ENCODE measurements at places on chromosomes 11 and 22.

DNA sequence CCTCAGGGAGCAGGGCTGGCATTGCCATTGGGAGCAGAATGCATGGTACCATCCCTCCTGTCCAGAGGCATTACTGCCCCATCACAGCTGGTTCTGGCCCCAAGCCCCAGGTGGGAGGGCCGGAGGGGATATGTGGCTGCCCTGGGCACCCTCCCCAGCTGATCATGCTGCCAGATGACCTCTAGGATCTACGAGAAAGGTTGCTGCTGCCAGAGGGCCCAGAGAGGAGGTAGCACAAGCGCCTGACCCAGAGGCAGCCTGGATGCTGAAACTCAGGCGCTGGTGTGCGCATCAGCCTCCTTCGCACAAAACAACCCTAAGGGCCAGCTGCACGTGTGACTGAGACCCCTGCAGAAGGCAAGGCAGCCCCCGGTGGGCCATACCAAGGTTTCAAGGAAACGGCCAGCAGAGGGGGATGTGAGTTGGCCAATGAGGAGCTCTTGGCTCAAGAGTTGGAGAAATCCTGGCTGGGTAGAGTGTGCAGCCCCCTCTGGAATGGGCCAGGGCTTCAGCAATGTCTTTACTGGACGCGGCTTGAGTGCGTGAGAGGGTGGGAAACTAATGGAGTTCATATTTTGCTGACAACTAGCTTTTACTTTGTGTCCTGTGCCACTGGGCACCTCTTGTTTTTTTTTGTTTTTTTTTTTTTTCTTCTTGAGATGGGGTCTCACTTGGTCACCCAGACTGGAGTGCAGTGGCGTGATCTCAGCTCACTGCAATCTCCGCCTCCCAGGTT is 88.3 kb upstream of the PARVA start:
- peaks cover 4% of the 10 kb centered on the region for H3K4me1 ChIP-seq
- DNase-seq, result no peak
- H3K27ac ChIP-seq, result no peak overlapping the region
- H3K27me3 ChIP-seq, result no peaks in the 10 kb centered on the region
- H3K4me3 ChIP-seq, result no peak overlapping the region

- H3K36me3 ChIP-seq, result peaks cover 46% of the 10 kb centered on the region
- H3K4me1 ChIP-seq, result no peaks in the 10 kb centered on the region
- H3K27ac ChIP-seq, result no peak overlapping the region
- no peaks in the 10 kb centered on the region for H3K27me3 ChIP-seq
Observed at GRCh38 chr11:112097734-112098528, 11.3 kb downstream of the SDHD start.

DNA sequence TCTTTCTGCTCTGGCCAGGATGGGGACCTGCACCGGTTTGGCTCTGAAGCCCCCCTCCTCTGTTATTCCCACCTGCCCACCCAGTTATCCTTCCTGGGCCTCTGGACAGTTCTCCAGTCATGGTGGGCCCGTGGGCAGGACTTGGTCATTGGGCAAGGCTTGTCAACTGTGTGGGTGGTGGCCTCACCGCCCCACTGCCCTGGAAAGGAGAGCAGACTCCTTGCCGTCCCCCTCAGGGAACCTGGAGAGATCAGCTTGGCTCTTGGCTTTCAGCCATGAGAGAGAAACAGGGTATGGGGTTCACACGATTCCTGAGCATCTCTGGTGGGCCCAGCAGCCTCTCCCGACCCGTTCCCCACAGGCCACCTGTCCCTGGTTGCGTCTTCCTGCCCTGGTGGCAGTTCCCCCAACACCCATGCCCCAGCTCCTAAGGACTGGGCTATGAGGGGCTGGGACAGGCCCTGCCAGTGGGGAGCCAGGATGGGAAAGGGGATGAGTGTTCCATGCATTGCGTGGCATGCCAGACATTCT is 92.3 kb downstream of the MORC2 start:
- peak; percentile 36 for DNase-seq
- H3K27ac ChIP-seq, result no peak overlapping the region
- H3K4me1 ChIP-seq, result no peaks in the 10 kb centered on the region
- H3K36me3 ChIP-seq, result no peaks in the 10 kb centered on the region
- no peaks in the 10 kb centered on the region for H3K27me3 ChIP-seq
- H3K4me3 ChIP-seq, result no peak overlapping the region

- H3K4me1 ChIP-seq, result no peaks in the 10 kb centered on the region
- no peak overlapping the region for H3K27ac ChIP-seq
- no peak overlapping the region for H3K4me3 ChIP-seq
- H3K27me3 ChIP-seq, result no peaks in the 10 kb centered on the region
Observed at GRCh38 chr11:16043617-16044016, 312.7 kb downstream of the SOX6 start.

DNA sequence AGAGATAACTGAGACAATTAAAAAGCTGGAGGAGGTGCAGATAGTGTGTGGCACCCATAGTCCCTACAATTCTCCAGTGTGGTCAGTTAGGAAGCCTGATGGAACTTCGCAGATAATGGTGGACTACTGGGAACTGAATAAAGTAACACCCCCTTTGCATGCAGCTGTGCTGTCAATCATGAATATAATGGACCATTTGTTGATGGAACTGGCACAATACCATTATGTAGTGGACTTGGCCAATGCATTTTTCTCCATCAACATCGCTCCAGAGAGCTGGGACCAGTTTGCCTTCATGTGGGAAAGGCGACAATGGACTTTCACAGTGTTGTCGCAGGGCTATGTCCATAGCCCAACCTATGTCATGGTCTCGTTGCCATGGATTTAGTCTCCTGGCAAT is 324.2 kb downstream of the TMEM135 start:
- no peak overlapping the region for H3K27ac ChIP-seq
- no peaks in the 10 kb centered on the region for H3K27me3 ChIP-seq
- H3K36me3 ChIP-seq, result no peaks in the 10 kb centered on the region
- H3K4me1 ChIP-seq, result no peaks in the 10 kb centered on the region
- no peak for DNase-seq
- H3K4me3 ChIP-seq, result no peak overlapping the region

GRCh38 chr11:76365038-76365679 is 15.8 kb downstream of the THAP12 start:
- no peak for DNase-seq
- peaks cover 2% of the 10 kb centered on the region for H3K36me3 ChIP-seq
- peaks cover 10% of the 10 kb centered on the region for H3K4me1 ChIP-seq
- no peak overlapping the region for H3K27ac ChIP-seq
- no peaks in the 10 kb centered on the region for H3K27me3 ChIP-seq
- H3K4me3 ChIP-seq, result no peak overlapping the region

- no peak overlapping the region for H3K27ac ChIP-seq
- no peak overlapping the region for H3K4me3 ChIP-seq
- H3K27me3 ChIP-seq, result peaks cover 11% of the 10 kb centered on the region
- DNase-seq, result no peak
Observed at GRCh38 chr11:69848201-69848600, 29.0 kb upstream of the FGF3 start.

DNA sequence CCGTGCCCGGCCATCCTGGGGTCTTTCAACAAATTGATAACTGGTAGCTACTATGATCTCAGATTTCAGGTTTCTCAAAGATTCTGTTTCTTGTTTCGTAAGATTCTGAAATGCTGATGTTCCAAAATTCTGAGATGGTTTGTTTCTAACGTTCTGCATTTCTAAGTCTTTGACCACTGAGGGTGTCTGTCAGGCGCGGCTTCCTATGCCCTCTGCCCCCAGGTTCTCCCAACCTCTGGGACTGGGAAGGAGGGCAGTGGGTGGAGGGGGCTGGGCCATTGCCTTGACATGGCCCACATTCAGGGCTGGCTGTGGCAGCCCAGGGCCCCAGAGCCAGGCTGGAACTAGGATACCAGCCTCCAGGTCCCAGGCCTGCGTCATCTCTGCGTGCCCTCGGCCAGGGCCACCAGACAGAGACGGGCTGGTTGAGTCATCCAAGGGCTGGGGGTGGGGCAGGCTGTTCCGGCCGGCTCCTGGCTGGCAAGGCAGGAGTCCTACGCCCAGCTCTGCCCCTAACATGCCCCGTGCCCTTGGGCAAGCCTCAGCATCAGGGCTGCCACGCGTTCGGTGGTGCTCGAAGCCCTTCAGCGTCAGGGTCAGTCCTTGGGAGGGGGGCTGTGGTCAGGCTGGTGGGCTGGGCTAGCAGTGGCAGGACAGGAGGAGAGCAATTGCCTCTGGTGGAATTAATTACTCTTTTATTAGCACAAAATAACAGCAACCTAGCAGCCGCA is 5.2 kb downstream of the TMEM134 start:
- H3K4me1 ChIP-seq, result peaks cover 22% of the 10 kb centered on the region
- H3K27ac ChIP-seq, result peak overlapping the region; percentile 92
- no peaks in the 10 kb centered on the region for H3K36me3 ChIP-seq
- DNase-seq, result peak; percentile 88
- H3K4me3 ChIP-seq, result peak overlapping the region; percentile 73
- H3K27me3 ChIP-seq, result no peaks in the 10 kb centered on the region

GRCh38 chr11:1122664-1123002 is 35.1 kb upstream of the MUC5AC start:
- no peak overlapping the region for H3K4me3 ChIP-seq
- no peaks in the 10 kb centered on the region for H3K36me3 ChIP-seq
- peaks cover 19% of the 10 kb centered on the region for H3K27me3 ChIP-seq
- H3K27ac ChIP-seq, result no peak overlapping the region
- no peaks in the 10 kb centered on the region for H3K4me1 ChIP-seq

GRCh38 chr11:1479006-1479677 is 7.4 kb downstream of the MOB2 start:
- no peak overlapping the region for H3K4me3 ChIP-seq
- DNase-seq, result peak; percentile 58
- H3K4me1 ChIP-seq, result peaks cover 19% of the 10 kb centered on the region
- peaks cover 58% of the 10 kb centered on the region for H3K36me3 ChIP-seq
- H3K27me3 ChIP-seq, result no peaks in the 10 kb centered on the region

DNA sequence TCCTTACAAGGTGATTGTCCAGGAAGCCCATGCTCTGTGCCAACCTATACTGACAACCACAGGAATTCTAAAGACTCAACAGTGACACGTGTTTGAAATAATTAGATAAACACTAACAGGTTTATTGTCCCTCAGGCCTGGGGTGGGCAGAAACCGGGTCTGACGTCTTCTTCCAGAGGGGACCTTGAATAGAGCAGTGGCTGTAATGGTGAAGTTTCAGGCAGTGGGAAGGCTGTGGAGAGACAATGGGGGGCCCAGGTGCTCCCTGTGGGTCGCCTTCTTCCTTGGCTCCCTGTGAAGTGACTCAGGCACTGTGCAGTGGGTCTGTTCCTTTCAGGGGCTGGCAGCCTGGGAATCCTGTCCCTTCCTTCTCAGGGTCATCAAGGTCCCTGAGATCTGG is 54.6 kb downstream of the OTOG start:
- no peak overlapping the region for H3K4me3 ChIP-seq
- no peak overlapping the region for H3K27ac ChIP-seq
- no peaks in the 10 kb centered on the region for H3K4me1 ChIP-seq

- no peaks in the 10 kb centered on the region for H3K27me3 ChIP-seq
- H3K27ac ChIP-seq, result no peak overlapping the region
- no peak for DNase-seq
- H3K36me3 ChIP-seq, result no peaks in the 10 kb centered on the region
- H3K4me3 ChIP-seq, result no peak overlapping the region
- H3K4me1 ChIP-seq, result peaks cover 6% of the 10 kb centered on the region
Observed at GRCh38 chr11:117887431-117888138, 11.1 kb upstream of the FXYD6 start.

DNA sequence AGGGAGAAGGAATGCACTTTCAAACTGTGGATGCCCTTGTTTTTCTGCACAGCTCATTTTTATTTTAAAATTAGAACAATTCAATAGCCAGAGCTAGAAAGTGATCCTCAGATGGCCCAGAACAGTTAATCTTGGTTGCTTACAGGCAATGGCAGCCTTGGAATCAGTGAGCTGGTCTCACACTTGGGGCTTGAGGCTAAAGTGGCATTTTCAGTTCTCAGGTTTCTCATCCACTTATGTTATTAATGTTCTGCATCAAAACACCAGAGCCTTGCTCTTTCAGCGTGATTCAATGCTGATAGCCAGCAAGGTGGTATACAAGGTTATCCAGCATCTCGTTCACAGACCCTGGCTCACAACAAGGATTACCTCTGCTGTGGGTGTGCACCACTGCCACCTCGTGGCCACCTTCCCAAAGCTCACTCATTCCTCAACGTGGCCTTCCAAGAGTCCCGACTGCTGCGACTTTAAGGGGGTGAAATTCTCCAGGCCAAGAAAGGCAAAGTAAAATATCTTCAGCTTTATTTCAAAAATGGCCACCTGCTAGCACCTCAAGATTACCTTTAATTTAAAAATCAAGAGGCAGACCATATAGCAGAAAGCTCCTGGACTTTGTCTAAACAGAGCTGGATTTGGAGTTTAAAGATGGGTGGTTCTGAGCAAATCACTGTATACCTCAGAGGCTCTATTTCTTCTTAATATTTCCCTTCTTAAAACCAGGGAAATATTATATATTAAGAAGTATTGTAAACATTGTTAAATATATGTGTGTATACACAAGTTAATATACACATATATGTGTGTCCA is 34.2 kb upstream of the FSHB start:
- no peaks in the 10 kb centered on the region for H3K27me3 ChIP-seq
- no peak overlapping the region for H3K27ac ChIP-seq
- peak; percentile 73 for DNase-seq
- H3K4me1 ChIP-seq, result no peaks in the 10 kb centered on the region

- H3K4me3 ChIP-seq, result no peak overlapping the region
- DNase-seq, result no peak
- peak overlapping the region; percentile 3 for H3K27ac ChIP-seq
- H3K27me3 ChIP-seq, result no peaks in the 10 kb centered on the region
- no peaks in the 10 kb centered on the region for H3K36me3 ChIP-seq
Observed at GRCh38 chr11:94750319-94751217, 17.6 kb upstream of the AMOTL1 start.

- H3K36me3 ChIP-seq, result no peaks in the 10 kb centered on the region
- no peak for DNase-seq
- no peak overlapping the region for H3K27ac ChIP-seq
- H3K4me3 ChIP-seq, result no peak overlapping the region
- H3K4me1 ChIP-seq, result no peaks in the 10 kb centered on the region
Observed at GRCh38 chr22:22910272-22911240, 22.9 kb downstream of the IGLL5 start.

GRCh38 chr11:63489879-63490278 is 1.1 kb downstream of the PLAAT5 start:
- H3K27me3 ChIP-seq, result no peaks in the 10 kb centered on the region
- H3K4me1 ChIP-seq, result peaks cover 11% of the 10 kb centered on the region
- H3K27ac ChIP-seq, result no peak overlapping the region
- no peaks in the 10 kb centered on the region for H3K36me3 ChIP-seq

- H3K27ac ChIP-seq, result no peak overlapping the region
- no peak overlapping the region for H3K4me3 ChIP-seq
- H3K4me1 ChIP-seq, result no peaks in the 10 kb centered on the region
- H3K27me3 ChIP-seq, result no peaks in the 10 kb centered on the region
- peak; percentile 46 for DNase-seq
- H3K36me3 ChIP-seq, result peaks cover 98% of the 10 kb centered on the region
Observed at GRCh38 chr22:19063581-19064353, 58.4 kb downstream of the DGCR2 start.

DNA sequence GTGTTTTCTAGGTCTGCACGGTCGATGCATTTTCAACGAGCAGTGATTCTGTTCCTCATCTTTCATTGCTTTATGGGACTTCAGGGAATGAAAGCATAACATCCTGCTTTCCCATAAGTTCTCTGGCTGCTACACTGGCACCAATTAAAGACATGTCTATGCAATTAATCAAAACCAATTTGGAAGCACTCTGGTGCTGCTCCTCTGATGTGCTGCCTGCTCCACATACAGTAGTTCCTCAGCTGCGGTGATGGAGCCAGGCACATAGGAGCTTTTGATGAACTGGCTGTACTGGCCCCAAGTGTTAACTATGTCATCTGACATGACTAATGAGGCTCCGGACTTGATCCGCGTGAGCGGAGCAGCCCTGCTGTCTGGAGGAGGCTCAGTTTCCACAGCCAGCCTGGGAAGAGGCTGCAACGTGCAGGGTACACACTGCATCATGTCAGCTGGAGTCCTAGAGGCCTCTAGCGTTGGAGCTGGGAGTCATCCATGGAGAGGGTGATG is 29.8 kb downstream of the GVQW3 start:
- no peak for DNase-seq
- no peak overlapping the region for H3K4me3 ChIP-seq
- H3K36me3 ChIP-seq, result no peaks in the 10 kb centered on the region
- no peaks in the 10 kb centered on the region for H3K27me3 ChIP-seq
- H3K27ac ChIP-seq, result no peak overlapping the region
